ENCODE measurements at places on chromosomes 12 and 14.

GRCh38 chr12:53200107-53200457 is 7.0 kb downstream of the ITGB7 start:
- DNase-seq, result no peak

DNA sequence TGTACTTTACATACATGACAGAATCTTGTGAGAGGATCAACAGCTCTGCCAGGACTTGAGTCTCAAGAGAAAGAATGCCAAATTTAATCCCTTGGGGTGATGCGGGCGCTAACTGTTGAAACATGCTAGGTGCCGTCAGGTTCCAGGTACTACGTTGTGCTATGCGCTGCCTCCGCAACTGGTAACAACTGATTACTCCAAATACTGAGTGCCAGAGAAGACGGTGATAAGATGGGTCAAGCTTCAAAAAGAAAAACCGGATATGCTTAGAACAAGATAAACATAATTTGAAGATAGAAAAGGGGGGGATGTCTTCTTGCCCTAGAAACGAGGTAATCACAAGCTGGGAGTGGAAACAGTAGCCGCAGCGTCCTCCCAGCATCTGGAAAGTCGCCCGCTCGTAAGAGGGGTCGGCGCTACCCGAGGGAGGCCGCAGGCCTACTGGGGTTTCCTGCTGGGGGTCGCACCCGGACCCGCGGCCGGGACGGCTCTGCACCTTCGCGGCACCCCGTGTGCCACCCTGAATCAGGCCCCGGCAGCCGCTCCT is 678 bp downstream of the ZBTB25 start:
- no peak for DNase-seq

GRCh38 chr14:61047021-61047420 is 66.0 kb downstream of the SLC38A6 start:
- no peak for DNase-seq

- no peak for DNase-seq
Observed at GRCh38 chr12:42332301-42333285, 6.6 kb downstream of the PPHLN1 start.

DNA sequence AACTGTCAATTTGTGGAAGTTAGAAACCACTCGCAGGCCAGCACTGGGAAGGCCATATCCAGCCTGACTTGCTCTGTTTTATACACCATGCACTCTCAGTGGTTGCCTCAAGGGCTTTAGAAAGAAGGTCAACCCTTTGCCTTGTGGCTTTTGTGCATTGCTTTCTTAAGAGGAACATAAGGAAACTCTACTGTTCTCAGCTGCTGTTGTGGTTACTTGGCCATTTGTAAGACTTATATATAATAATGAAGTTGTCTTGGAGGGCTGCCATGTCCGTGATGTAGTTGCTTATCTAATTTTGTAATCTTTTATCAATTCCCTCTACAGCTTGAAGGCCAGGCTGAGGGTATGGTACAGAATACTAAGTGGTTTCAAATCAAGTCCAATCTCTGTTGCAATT is 637.8 kb downstream of the DIO2 start:
- DNase-seq, result no peak

DNA sequence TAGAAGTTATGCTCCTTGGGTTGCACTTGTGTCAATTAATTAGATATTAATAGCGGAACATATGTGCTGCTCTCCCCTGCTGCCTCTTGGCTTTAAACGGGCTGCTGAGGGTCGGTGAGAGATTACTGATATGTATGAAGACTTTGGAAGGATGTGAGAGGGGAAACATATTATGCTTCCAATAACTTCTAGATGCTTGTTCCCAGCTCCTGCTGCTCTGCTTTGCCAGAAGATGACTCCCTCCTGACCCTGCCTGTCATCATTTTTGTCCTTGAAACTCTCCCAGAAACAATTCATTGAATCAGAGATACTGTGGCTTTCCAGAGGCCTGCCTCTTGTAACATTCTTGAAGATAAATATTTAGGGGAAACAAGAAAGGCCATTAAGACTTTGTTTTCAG is 300.1 kb upstream of the STXBP6 start:
- no peak for DNase-seq

GRCh38 chr12:65335021-65335714 is 56.7 kb downstream of the MSRB3 start:
- DNase-seq, result no peak

DNA sequence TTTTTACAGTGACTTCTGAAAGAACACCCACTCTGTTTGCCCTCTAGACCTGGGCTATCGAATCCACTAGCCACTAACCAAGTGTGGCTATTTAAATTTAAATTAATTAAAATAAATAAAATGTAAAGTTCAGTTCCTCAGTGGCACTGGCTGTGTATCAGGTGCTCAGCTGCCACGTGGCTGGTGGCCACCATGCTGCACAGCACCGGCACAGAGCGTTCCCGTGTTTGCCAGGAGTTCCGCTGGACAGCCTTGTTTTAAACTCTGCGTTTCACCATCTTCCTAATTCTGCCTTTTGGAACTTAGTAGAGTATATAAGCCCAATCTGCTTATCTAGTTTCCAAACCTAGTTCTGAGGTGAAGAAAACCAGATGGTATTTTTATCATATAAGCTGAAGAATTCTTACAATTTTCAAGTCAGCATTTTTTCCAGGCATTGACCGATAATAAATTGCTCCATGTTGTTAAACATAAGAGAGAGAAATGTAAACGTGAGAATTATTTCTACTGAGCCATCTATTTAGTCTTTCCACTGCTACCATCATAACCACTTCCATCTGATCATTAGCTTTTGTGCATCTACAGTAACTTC is 339.0 kb downstream of the CACNA1C start:
- no peak for DNase-seq

DNA sequence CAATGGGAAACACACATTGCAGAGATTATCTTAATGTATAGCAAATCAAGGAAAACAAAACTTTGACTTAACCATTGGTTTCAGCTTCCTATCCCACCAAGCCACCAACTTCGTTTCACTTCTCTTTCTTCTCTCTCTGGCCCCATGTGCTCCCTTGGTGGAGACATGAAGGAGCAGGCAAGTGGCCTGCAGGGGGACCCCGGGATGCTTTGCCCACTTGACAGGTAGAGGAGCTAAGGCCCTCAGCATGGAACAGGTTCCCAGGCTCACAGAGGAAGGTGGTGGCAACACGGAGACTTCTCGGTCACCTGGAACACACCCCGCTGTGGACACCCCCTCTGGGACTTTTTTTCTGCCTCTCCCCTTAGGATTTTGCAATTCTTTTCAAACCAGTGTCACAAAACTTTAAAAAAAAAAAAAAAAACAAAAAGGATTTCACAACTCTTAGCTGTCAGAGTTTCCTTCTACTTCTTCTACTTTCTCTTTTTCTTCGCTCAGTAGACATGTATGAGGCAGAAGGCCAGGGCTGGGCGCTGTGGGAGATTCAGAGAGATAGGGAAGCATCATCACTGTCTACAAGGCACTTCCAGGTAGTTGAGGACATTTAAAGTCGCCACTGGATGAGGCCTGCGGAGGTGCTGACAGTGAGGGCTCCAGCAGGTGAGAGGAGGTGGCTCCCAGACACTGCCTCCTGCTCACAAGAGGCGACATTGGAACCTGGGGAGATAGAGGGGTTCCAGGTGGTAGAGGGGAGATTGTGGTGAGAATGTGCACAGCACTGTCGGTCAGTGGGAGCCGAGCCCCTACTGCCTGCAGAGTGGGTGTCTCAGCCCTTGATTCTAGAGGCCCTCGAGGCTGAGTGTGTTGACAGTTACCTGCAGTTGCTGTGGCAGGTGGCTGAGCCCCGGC is 119.6 kb downstream of the GCH1 start:
- DNase-seq, result no peak

- no peak for DNase-seq
Observed at GRCh38 chr12:12661086-12661856, 34.7 kb downstream of the GPR19 start.

DNA sequence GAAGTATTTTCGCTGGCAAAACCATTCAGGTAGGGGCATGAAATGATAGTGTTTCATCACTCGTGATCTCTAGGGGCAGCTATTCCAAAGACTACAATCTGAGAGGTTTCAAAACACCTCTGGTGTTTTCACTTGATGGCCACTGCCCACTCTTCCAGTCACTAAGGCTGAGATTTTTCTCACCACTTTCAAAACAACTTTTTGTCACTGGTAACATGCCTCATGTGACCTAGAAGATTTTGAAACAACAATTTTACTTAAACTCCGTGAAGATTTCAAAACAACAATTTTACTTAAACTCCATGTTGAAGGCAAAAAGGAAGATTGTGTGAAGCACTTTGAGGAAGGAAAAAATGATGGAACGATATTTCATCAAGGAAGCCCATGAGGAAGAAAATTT is 1.2 kb upstream of the IRAK3 start:
- DNase-seq, result no peak

DNA sequence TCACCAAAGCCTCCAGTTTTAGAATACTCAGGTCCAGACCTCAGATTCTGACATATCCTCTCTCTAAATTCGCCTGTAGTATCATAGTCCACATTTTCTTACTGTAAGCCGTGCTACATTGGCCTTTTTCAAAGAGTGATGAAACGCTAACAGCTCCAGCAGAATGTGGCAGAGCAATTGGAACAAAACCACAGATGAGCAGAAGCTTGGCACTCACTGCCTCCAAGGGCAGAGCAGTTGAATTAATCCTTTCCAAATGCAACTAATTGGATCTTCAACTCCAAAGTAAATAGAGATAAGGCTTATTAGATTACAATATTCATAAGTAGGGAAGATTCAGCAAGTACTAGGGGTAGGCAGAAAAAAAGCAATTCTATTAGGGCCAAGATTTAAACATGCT is 128.3 kb downstream of the SLC35F4 start:
- no peak for DNase-seq

DNA sequence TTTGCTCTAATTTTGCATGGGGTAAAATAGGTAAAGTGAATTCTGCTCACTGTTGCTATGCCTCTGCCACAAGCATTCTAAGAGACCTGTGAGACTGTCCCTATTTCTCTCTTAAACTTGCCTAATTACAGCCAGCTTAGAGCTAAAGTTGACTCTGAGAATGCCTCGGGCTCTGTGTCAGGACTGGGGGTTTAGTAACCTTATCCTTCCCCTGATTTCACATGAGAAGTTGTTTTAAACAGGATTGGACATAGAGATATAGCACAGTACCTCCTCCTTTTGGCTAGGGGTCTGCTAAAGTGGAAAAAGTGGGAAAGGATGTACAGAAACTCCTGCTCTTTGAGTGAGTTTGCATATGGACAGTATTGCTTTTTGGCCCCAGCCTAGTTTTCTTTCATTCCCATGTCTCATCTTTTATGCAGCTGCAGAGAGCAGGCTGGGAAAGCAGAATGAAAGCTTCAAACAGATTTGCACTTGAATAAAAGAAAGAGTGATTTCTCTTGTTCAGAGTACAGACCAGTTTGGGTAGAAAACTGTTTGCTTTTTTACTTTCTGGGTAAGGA is 122.0 kb downstream of the RAD51B start:
- DNase-seq, result no peak

DNA sequence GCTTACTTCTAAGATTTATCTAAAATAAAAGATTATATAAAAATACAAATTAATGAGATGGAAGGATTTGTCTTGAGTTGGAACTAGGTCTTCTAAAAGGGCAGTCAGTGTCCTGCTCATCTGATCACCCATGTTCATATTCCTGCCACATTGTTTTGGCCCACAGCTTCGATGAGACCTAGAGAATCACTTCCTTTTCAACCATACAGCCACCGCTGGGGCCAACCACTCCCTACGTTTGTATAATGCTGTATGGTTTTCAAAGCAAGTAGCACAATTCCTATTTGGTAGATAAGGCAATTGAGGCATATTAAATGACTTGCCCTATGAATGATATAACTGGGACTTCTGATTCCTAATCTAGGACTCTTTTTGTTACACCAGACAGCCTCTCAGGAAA is 249.4 kb downstream of the ZFP36L1 start:
- DNase-seq, result no peak

- DNase-seq, result no peak
Observed at GRCh38 chr14:102426796-102427195, 64.1 kb downstream of the TECPR2 start.

- DNase-seq, result no peak
Observed at GRCh38 chr12:113935459-113935858, 30.7 kb downstream of the RBM19 start.

GRCh38 chr12:27076928-27077327 is 5.5 kb downstream of the C12orf71 start:
- no peak for DNase-seq

DNA sequence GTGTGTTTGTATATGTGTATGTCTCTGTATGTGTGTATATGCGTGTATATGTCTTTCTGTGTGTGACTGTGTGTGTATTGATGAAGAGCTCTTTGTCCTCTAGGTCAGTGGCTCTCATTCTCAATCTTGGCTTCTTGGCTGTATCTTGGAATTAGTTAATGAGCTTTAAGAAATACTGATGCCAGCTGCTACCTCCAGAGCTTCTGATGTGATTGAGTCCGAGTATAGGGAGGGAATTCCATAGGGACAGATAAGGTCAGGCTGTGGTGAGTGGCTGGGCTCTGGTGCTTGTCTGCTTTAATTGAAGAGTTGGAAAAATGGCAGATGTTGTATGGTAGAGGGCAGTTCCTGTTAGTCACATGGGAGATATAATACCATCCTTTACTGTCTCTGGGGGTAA is 140.1 kb downstream of the C12orf75 start:
- no peak for DNase-seq

GRCh38 chr14:102875652-102876051 is 46.8 kb upstream of the AMN start:
- no peak for DNase-seq

DNA sequence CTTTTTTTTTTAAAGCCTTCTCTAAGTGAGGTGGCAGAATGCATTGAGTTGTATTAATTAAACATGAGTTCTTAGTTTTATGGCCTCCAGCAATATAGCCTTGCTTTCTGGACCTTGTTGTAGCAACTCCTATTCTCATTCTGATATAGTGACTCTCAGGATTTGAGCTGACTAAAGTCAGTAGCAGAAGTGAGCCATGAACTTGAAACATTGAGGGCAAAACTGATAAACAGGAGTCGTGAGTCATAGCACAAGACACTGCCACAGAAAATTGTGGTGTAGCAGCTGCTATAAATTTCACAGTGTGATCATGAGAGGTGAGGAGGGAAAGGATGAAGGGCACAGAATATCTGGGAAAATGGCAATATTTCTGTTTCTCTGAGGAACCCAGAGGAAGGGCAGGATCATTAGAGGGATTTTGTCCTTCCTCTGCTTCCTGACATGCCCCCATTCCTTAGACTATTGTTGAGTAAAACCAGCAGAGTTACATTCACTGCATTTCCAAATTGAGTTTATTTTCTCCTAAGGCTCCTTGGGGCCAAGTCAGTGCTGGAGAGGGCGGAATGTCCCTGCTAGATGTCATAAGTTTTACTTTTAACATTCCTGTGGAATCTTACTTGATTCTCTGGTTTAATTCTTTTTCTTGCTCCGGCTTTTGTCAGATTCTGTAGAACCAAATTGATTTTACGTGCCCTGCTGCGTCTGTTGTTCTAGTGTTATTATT is 7.5 kb downstream of the KLRG1 start:
- DNase-seq, result no peak

DNA sequence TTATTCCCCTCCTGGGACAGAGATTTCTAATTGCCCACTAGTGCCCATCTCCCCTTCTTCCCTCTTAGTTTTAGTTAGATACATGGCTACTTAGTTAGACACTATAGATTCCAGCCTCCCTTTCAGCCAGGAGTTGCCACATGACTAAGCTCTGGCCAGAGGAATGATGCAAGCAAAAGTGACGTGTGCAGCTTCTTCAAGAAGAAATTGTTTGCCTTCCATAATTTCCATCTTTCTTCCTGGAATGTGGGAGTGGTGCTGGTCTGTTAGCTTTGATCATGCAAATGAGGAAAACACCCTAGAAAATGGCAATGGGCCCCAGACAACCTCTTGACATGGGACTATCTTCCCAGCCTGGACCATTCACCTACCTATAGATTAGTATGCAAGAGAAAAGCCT is 21.4 kb downstream of the CCDC177 start:
- no peak for DNase-seq
